ENCODE measurements at places on chromosomes 1 and 21.

DNA sequence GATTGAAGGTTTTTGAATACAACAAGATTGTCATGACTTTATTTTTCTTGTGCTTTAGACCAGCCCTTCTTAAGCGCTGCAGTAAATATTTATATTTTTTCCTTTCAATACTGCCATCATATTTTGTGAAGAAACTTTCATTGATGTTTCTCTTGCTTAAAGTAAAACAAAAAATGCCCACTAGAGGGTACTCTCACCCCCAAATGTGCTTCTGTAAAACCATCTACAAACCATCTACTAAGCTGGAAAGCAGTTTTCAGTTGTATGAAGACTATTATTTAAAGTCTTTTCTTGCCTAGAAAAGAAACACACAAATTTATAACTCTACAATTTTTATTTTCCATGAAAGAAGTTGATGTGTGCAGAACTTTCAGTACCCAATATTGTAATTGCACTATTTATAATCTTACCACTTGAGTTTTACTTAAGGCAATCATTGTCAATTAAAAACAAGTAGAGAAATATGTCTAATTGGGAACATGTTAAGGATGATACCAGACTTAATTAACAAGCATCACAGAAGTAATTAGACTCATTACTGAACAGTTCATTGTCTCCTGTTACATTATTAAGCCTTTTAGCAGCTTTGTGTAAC is 10.7 kb downstream of the LEPR start:
- no peak for DNase-seq

DNA sequence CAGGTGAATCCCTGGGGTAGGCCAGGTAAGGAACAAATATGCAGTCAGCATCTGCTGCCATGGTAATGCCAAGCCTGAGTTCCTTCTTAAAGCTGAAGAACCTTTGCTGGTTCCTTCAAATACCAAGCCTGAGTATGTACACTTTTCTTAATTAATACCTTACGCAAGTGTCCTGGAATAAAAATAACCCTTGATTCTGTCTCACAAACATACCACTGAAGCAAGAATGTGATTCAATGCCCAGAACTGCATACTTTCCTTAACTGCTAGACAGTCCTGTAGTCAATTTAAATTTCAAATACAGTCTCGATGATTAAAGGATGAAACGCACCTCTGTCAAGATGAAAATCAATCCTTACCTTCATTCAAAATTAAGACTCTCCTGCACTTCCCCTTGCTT is 634.0 kb upstream of the CHRM3 start:
- DNase-seq = no peak

GRCh38 chr1:116062201-116062600 is 49.0 kb upstream of the MAB21L3 start:
- DNase-seq = no peak

DNA sequence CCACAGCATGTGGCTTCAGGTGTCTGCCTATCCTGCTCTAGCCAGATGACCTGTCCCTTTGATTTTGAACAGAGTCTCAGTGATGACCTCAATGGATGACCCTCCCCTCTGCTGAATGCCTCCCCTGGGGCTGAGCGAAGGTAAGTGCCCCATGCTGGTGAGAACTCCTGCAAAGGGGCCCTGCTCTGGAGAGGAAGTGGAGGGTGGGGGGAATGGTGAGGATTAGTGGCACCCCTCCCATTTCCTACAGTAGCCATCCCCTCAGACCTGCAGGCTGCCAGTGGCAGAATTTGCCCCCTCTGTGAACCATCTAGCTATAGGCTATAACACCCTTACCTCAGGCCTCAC is 3.7 kb upstream of the PMVK start:
- DNase-seq = no peak

DNA sequence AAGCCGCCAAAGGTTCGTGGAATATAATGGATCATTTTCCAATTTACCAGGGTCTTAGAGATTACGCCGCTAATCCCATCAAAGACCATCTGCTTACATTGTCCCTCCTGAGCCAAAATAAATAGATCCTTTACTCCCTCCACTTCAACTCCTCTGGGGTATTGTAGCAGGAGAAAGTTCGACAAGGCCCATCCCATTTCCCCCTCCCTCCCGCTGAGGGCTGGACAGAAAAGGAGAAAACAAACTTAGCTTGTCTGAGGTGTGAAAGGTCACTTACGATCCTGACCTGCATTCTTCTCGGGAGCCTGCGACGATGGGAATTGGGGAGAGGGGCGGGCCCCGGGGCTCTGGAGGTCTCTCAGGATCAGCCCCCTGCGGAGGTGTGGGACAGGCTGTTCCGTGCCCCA is 60.8 kb downstream of the MEF2D start:
- DNase-seq = no peak

DNA sequence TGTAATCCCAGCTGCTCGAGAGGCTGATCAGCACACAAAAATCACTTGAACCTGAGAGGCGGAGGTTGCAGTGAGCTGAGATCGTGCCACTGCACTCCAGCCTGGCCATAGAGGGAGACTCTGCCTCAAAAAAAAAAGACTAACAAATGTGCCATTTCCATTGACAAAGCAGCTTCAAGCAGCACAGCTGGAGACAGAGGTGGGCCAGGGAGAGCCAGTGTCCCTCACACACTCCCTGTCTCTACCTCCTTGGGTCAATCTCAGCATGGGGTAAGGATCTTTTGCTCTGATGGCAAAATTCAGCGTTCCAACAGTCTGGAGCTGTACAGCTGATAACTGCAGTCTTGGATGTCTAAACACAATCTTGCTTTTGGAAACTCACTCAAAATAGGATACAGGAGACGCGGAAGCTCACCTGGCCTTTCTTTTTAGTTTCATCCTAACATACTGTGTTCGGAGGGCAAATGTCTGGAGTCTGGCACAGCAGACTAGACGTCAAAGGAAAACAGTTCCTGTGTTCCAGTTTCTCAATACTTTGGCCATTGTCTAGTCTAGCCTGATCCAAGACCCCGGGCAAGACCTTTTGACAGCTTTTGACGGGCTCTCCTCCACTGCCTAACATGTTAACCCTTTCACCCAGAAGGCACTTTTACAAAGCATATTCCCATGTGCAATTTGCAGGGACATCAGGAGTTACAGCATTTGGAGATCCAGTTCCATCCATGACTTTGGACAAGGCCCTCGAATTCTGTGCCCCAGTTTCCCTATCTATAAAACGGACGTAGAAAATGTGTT is 2.9 kb downstream of the RCC2 start:
- no peak for DNase-seq

- no peak for DNase-seq
Observed at GRCh38 chr1:205703072-205703471, 22.8 kb upstream of the SLC45A3 start.

DNA sequence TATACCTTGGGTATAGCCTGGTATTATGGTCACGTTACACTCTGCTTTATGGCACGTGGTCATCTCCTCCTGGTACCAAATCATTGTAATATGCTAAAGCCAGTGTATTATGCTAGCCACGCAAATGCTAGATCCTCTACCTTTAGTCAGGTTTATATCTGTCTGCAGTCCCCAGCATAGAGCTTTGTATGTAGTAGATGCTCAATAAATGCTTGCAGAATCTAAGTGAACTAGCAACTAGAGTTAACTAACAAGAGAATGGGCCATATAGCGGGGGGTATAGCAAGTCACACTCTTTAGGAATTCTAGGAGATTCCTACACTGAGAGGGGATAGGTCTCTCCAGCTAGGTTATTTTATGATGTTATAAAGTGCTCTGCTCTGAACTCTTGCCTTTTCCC is 3.0 kb downstream of the MOV10 start:
- DNase-seq = no peak

GRCh38 chr1:167761400-167761799 is 39.6 kb downstream of the MPZL1 start:
- no peak for DNase-seq

GRCh38 chr1:100581096-100581705 is 43.3 kb downstream of the GPR88 start:
- no peak for DNase-seq

DNA sequence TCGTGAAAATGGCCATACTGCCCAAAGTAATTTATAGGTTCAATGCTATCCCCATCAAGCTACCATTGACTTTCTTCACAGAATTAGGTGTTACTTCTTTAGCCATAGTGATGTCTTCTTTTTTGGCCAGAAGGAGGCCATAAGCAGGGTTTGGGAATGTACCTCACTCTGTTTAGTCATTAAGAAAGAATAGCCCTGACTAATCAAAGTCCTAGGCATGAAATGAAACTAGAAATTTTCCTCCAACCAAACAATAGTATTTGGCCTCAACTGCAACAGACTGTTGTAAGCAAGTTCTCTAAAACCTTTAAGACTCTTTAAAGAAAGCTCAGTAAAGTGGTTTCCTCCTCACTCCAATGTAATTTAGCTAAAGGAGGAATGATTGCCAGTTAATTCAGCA is 163.9 kb downstream of the AKT3 start:
- no peak for DNase-seq

DNA sequence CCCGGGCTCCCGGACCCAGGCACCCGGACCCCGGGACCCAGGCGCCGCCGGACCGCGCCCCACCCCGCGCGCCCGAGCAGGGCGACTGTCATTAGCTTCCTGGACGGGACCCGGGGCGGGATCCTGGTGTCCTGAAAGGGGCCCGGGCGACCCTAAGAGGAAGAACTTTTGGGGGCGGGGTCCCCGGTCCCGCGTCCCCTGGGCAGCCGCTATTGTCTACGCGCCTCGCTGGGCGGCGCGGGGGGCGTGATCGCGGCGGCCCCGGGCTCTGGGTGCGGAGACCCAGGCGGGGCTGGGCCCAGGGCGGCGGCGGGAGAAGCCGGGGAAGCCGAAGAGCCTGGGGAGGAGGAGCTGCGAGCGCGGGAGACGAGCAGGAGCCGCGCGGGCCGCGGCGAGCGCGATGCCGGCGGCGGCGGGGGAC is 465 bp downstream of the HUNK start:
- no peak for DNase-seq

DNA sequence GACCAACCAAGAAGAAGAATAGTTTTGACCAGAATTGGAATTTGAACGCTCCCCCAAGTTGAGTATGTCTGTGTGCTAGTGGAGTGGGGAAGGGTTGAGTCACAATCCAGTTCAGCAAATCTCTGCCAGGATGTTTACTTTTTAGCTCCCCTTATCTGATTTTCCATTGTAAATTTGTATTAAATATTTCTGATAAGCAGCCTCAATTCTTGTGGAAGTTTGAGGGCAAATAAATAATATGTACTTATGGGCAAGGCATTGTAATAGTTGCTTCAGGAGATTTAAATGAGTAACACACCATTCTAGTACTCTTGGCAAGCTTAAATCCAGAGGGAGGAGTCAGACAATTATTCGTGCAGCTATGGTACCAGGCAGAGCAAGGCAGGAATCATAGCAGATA is 14.4 kb downstream of the CXADR start:
- no peak for DNase-seq

- no peak for DNase-seq
Observed at GRCh38 chr1:119647228-119647733, 785 bp downstream of the ZNF697 start.

DNA sequence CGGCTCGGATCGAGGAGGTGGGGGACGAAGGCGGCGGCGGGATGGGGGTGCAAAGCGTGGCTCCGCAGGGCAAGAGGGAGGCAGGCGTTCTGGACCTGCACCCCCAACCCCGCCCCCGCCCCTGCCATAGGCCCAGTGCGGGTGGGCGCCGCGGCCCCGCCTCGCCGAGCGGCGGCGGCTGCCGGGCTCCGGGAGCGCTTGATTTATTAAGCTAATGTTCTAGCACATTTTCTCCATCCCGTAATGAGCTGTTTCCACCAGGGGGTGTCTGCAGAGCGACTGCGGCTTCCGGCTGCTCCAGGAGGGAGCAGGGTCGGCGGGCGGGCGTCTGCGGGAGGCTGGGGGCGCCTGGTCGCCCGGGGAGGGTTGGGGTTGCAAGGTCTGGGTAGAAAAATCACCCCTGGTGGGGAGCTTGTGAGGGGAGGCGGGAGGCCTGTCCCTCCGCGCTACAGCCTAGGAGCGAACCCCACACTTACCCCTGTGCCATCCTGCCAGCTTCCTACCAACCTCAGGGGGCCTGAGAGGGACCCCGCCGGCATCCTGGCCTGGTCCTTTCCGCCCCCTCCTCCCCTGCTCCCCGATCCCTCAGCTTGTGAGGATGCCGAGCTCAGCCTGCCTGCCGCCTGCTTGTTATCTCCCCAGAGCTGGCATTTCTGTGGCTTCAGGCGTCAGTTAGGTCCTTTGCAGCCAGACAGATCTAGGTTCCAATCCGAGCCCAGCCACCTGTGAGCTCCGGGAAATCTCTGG is 48.5 kb upstream of the ACOT11 start:
- DNase-seq = no peak

GRCh38 chr1:173163222-173163621 is 43.9 kb downstream of the TNFSF4 start:
- no peak for DNase-seq

- no peak for DNase-seq
Observed at GRCh38 chr1:227941509-227942020, 6.2 kb downstream of the WNT9A start.

GRCh38 chr1:242391896-242392295 is 132.6 kb downstream of the PLD5 start:
- no peak for DNase-seq

- no peak for DNase-seq
Observed at GRCh38 chr1:110787328-110788071, 85.4 kb upstream of the CD53 start.

GRCh38 chr1:177944016-177944949 is 25.6 kb downstream of the SEC16B start:
- DNase-seq = peak; percentile 72

- DNase-seq = no peak
Observed at GRCh38 chr1:4395158-4395557, 259.3 kb upstream of the AJAP1 start.

DNA sequence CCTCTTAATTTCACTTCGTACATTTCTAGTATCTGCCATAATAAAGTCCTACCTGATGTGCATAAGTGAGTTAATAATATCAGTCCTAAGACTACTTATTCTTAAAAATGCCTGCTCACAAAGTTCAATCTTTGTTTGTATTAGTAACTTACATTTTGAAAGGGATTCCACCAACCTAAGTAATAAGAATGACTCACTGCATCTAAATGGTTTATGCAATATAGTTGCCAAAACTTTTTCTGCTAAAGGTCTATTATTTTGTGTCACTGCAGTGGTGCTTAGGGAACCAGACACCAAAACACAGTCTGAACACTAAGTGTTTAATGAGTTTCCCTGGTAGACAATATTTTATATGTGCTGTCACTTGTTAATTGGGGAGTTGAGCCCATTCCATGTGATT is 1.8 kb downstream of the ZNF669 start:
- DNase-seq = no peak

All from renal cortex interstitium (tissue), 15 donors.